Posterior vena cava (tissue), 2 donors: ENCODE measurements at places on chromosomes 3 and 15.

- no peak for DNase-seq
Observed at GRCh38 chr3:101695779-101696372, 9.4 kb upstream of the RPL24 start.

DNA sequence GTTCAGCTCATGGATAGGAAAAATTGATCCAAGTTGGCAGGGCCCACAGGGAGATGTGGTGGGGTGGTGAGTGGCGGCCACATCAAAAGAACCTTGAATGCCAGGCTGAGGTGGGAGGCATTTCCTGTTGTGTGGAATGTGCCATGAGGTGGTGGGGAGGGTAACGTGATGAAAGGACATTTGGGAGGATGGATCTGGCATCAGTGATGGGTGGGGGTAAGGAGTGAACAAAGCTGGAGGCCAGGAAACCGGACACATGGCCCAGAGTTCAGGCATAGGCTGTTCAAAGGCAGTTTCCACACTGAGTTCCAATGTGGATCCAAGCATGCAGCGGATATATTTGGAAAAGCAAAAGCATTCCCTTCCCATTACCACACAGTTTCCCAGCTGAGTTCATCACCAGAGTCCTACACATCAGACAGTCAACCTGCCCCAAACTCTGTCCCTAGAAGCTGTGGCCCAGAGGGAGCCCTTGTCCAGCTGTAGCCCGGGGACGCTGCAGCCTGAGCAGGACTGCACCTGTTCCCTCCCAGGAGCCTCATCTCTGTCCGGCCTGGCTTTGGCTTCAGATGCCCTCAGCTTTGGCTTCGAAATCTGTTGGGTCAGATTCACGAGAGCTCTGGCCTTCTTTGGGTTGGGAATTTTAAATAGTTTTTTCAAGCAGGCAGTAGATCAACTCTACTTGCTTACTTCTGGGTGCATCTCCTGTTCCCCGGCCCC lies 37.8 kb upstream of the GOLGA6B start:
- no peak for DNase-seq

GRCh38 chr3:10194328-10195071 lies 29.8 kb downstream of the IRAK2 start:
- DNase-seq = no peak

DNA sequence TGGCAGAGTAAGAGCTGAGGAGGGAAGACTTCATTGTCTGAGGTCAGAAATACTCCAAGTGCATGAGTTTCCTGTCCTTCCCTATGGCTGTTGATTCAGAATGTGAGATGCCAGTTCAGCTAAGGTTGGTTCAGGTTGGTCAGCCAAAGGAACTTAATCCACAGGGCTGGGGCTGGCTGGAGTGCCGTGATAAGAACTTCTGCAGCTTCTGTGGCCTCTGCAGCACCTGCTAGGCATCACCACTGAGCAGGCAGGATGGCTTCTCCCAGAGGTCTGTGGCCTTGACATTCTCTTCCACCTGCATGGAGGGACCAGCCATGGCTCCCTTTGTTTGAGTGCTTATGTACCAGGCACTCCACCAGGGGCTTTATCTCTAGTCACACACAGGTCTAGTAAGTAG lies 109.5 kb upstream of the PLXNA1 start:
- no peak for DNase-seq

DNA sequence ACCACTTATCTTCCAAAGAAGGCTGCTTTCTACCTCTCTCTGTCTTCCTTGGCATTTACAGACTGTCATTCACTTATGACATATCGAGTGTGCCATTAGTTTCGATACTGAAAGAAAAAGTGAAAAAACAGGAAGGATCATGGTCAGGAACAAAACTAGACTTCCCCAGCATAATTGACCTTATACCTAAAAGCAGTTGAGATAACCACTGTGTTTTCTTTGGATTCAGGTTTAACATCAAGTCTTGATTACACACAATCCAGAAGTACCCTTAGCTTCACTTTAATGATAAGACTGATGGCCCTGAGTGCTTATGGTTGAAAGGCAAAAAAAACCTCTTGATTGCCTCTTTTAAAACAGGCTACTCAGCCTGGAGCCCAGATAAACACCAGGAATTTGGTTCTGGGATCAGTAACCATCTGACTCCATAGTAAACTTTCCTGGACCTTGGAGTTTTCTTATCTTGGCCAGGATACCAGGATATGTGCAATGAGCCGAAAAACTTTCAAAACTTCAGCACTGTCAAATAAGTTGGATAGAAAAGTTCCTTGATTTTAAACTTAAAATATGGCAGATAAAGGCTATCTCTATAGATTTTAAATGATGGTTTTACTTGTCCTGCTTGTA lies 5.0 kb upstream of the UACA start:
- DNase-seq = no peak

DNA sequence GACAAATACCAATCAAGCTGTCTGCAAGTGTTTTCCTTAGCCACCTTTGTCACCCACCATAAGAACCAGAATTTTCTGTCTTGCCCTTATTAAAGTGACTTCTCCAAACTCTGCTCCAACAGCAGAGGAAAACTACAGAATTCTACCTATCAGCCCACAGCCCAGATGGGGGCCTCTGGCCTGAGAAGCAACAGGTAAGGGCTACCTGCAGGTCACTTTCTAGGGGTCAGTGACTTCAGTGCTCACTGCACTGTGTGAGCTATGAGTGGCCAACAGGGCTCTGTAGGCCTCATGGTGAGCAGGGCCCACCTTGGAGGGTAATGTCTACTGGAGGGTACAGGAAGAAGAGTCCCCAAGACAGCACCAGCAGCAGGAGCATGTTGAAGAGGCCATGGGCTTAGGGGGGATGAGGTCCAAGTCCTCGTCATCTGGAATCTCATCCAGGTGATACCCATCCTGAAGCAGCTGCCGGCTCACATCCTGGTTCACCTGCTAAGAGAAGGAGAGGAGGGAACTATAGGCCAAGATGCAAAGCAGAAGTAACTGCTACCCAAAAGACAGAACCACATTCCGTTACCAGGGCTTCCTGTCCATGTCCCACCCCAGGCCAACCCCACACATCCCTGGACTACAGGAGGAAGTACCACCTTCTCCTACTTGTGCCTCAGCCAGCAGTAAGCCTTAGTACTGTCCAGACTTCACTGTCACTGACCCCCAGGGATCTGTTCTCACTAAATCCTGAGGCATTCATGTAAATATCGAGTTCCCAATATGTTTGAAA lies 4.2 kb downstream of the FAM219B start:
- DNase-seq = no peak

- no peak for DNase-seq
Observed at GRCh38 chr15:69787791-69788190, 309.9 kb downstream of the TLE3 start.
